ENCODE measurements at places on chromosomes 5 and 9. TPM values are rescaled to one million over a fixed set of nuclear protein-coding genes. Genes with fewer than 3 reads are reported as not detected.

SRD5A1 gene
- total RNA-seq = 111 TPM

PCDHB12 gene
- total RNA-seq = 0.49 TPM

IFNA21 gene
- total RNA-seq = not detected

SVEP1 gene
- 16.3 TPM for total RNA-seq

GRCh38 chr9:127397646-127398274 is 791 bp downstream of the SLC2A8 start:
- no peak for DNase-seq

GRCh38 chr9:3793971-3794383 is 268.2 kb upstream of the RFX3 start:
- no peak for DNase-seq

DNA sequence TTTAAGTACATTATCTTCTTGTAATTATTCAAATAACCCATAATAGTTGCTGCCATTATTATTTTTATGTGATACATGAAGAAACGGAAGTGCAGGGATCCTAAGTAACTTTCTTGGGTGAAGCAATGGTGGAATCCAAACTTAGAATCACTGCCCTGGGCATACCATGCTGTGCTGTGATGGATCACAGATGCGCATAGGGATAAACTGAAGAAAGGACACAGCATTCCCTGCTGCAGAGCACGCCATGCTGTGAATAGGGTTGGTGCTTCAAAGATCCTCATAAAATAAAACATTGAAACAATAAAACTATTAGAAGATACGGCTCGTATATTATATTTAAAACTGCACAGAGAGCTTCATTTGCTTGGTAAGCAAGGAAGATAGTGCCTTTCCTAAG is 211.7 kb upstream of the ADAMTS16 start:
- DNase-seq = no peak

- DNase-seq = peak; percentile 32
Measured at GRCh38 chr9:122498883-122499288, 11.7 kb upstream of the OR1J2 start.
